ENCODE measurements at places on chromosomes 3 and 15. TPM values are rescaled to one million over a fixed set of nuclear protein-coding genes. Genes with fewer than 3 reads are reported as not detected.
A peak's percentile ranks its signal among the peaks of the same experiment; 100 is the strongest.

DNA sequence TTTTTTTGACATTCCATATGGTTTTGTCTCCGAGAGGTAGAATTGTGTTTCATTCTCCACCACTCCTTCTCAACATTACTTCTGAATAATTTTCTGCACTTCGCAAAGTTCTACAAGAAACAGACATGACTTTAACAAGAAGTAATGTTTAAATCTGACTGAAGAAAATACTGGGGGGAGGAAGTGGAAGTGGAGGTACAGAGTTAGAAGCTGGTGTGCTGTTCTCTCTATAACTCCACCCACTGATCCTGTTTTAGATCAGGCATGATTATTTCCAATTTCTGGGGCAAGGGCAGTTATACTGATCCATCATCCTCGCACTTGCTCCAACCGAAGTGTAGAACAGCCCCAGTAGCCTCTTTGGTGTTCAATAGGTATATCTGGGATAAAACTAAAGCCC lies 9.2 kb upstream of the MCCC1 start:
- no peak overlapping the region for H3K4me3 ChIP-seq
- DNase-seq, result no peak
- no peaks in the 10 kb centered on the region for H3K27me3 ChIP-seq
- H3K4me1 ChIP-seq, result no peaks in the 10 kb centered on the region

The NANOGP8 gene
- total RNA-seq, result 0.46 TPM

DNA sequence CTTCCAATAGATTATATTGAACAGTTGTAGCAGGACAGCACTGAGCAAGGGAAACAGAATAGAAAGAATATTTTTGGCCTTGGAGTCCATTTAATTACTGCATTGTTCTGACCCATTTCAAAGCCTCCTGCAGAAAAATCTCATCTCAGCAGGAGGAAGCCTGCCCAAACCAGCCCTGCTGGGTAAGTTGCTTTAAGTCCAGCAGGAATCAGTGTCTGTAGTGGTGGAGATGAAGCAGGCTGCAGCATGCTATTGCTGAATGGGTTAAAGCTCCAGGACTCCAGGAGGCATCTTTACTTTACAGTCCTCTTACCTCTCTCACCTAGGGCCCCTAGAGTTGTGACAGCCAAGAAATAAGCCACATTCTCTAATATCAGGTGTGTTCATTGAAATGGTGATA lies 380.3 kb upstream of the THBS1 start:
- no peak overlapping the region for H3K27ac ChIP-seq
- H3K4me3 ChIP-seq, result no peak overlapping the region
- no peak for DNase-seq
- H3K27me3 ChIP-seq, result no peaks in the 10 kb centered on the region
- H3K36me3 ChIP-seq, result no peaks in the 10 kb centered on the region
- no peaks in the 10 kb centered on the region for H3K4me1 ChIP-seq

The ZNF501 gene
- 2.6 TPM for total RNA-seq

The KCNMB2 gene
- not detected for total RNA-seq

DNA sequence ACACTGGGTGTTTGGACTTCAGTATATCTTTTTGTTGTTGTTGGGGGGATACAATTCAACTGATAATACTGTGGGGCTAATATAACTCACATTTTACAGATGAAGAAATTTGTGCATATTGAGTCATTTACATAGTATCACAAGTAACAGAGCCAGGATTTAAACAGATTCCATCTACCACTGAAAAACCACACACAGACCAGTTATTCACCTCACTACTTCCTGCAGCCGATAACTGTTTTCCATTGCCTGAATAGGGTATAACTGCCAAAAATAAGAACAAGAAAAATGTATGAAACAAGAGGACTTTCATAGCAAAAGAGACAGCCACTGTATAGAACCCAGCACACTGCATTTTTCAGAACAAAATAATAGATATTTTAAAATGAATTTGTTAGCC lies 215.8 kb upstream of the CNTN6 start:
- no peaks in the 10 kb centered on the region for H3K27me3 ChIP-seq
- no peaks in the 10 kb centered on the region for H3K4me1 ChIP-seq
- no peaks in the 10 kb centered on the region for H3K36me3 ChIP-seq
- H3K27ac ChIP-seq, result no peak overlapping the region

The C3orf85 gene
- not detected for total RNA-seq

GRCh38 chr3:161406594-161407555 lies 35.6 kb upstream of the SPTSSB start:
- no peaks in the 10 kb centered on the region for H3K27me3 ChIP-seq
- DNase-seq, result no peak
- H3K4me3 ChIP-seq, result no peak overlapping the region
- no peaks in the 10 kb centered on the region for H3K36me3 ChIP-seq
- no peak overlapping the region for H3K27ac ChIP-seq

The XYLB gene
- total RNA-seq, result 7.3 TPM

DNA sequence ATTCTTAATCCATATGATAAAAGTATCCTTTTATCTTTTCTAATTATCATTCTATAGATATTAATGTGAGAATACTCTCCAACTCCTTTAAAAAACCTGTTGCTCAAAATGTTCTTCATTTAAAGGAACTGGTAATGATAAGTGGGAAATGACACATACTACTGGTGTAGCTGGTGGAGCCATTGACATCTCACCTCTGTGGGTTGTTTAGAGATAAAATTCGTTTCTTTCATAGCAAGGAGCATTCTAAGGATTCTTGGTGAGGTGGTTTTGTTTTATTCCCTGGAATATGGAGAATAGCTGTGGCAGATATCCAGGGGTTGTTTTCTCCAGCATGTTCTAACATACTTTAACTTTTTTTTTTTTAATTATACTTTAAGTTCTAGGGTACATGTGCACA lies 299.8 kb upstream of the THBS1 start:
- no peak overlapping the region for H3K27ac ChIP-seq
- no peak for DNase-seq
- H3K4me3 ChIP-seq, result no peak overlapping the region
- no peaks in the 10 kb centered on the region for H3K4me1 ChIP-seq

GRCh38 chr3:127688416-127689265 lies 15.9 kb downstream of the ABTB1 start:
- H3K4me1 ChIP-seq, result peaks cover 10% of the 10 kb centered on the region
- H3K4me3 ChIP-seq, result no peak overlapping the region
- H3K27ac ChIP-seq, result peak overlapping the region; percentile 49
- H3K27me3 ChIP-seq, result no peaks in the 10 kb centered on the region
- H3K36me3 ChIP-seq, result peaks cover 18% of the 10 kb centered on the region
- DNase-seq, result peak; percentile 20

- no peak overlapping the region for H3K4me3 ChIP-seq
- peaks cover 33% of the 10 kb centered on the region for H3K4me1 ChIP-seq
- no peak overlapping the region for H3K27ac ChIP-seq
These were observed 479.4 kb downstream of the FOXP1 start for GRCh38 chr3:71104121-71104541.

The LPP gene
- 156 TPM for total RNA-seq

The GUCA1C gene
- total RNA-seq, result not detected

The OR5H1 gene
- not detected for total RNA-seq

DNA sequence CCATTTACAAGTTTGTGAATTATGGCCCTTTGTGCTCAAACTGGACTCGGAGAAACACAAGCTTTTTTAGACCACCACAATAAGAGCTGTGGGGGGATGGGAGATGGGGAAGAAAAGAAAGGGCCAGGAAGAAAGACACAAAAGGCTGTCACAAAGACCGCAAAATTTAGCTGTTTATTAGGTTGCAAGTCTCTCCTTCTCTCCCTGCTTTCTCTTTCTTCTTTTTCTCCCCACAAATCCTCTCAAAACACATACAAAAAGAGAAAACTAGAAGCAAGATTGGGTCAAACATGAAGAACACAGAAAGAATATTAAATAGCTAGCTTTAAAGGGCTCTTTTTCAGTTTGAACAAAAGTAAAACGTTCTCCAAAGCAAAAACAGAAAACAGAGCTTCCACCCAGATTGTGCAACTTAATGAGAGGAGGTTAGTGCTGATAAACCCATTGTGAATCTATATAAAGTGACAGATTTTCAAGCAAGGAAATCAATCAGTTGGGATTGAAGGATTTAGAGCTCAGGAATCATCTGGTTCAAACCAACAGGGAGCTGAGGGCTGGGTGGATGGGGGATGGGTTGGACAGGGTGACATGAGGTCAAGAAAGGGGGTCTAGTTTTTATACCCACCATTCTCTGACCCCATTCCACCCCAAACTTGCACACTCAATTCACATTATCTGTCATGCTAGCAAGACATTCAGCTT lies 87.3 kb downstream of the DHX30 start:
- no peak overlapping the region for H3K4me3 ChIP-seq
- no peaks in the 10 kb centered on the region for H3K27me3 ChIP-seq
- no peak for DNase-seq
- peak overlapping the region; percentile 33 for H3K27ac ChIP-seq

DNA sequence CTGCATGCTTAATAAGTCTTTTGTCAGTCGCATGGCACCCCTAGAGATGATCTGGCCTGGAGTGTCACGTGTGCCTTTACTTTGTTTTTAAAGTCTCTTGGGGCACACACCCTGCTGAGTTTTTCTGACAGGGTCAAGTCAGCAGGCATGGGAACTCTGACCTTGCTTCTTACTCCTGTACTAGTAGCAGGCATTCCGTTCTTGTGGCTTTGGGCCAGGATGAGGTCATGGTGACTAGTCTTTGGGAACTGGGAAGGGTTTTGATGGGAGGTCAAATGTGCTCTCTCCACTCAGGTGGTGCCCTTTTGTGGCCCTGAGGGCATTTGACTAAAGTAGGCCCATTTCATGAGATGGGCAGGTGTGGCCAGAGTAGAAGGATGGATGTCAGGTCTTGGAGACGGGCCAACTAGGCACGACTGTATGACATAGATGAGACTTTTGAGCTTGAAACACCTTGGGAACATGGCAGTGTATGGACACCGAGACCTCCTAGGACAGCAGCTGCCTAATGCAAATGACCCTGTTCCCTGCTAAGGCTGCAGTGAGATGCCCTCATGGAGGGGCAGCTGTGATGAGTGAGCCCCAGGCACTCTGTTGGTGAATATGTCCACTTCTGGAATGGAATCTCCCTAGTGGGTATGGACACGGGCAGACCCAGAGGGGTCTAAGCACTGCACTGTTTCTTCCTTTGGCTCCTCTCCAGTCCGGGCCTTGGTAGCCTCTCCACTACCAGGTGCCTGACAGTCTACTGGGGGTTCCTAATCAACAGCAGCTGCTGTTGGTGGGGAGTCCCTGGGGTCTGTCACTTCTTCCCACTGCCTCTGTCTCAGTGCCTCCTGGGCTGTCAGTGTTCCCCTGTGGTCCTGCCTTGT lies 16.4 kb downstream of the SRPRB start:
- no peak for DNase-seq
- H3K4me1 ChIP-seq, result no peaks in the 10 kb centered on the region
- peaks cover 34% of the 10 kb centered on the region for H3K36me3 ChIP-seq
- no peaks in the 10 kb centered on the region for H3K27me3 ChIP-seq
- no peak overlapping the region for H3K27ac ChIP-seq

GRCh38 chr3:4797201-4797705 lies 182.0 kb upstream of the BHLHE40 start:
- no peak overlapping the region for H3K27ac ChIP-seq
- DNase-seq, result no peak
- no peaks in the 10 kb centered on the region for H3K27me3 ChIP-seq
- H3K4me3 ChIP-seq, result no peak overlapping the region

GRCh38 chr3:12273045-12273695 lies 15.7 kb upstream of the PPARG start:
- H3K4me1 ChIP-seq, result no peaks in the 10 kb centered on the region
- no peaks in the 10 kb centered on the region for H3K27me3 ChIP-seq
- no peak overlapping the region for H3K4me3 ChIP-seq
- no peak for DNase-seq
- H3K36me3 ChIP-seq, result no peaks in the 10 kb centered on the region
- H3K27ac ChIP-seq, result no peak overlapping the region

The CCR8 gene
- total RNA-seq, result not detected

DNA sequence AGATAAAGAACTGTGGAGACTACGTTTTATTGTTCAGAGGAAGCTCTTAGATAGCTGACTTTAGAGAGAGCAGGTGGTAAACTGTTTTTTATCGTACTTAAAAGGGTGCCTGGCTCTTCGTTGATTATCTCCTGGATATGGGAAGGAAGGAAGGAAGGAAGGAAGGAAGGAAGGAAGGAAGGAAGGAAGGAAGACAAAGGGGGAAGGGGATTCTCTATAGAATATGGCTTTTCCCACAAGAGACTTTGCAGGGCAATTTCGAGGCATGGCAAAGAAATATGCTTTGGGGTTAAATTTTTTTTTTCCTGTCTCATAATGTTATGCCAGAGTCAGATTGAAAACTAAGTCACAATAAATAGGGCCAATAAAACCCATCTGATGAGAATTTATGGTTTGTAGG lies 271.9 kb upstream of the POU1F1 start:
- no peak for DNase-seq
- no peak overlapping the region for H3K4me3 ChIP-seq
- no peaks in the 10 kb centered on the region for H3K27me3 ChIP-seq
- no peaks in the 10 kb centered on the region for H3K4me1 ChIP-seq

DNA sequence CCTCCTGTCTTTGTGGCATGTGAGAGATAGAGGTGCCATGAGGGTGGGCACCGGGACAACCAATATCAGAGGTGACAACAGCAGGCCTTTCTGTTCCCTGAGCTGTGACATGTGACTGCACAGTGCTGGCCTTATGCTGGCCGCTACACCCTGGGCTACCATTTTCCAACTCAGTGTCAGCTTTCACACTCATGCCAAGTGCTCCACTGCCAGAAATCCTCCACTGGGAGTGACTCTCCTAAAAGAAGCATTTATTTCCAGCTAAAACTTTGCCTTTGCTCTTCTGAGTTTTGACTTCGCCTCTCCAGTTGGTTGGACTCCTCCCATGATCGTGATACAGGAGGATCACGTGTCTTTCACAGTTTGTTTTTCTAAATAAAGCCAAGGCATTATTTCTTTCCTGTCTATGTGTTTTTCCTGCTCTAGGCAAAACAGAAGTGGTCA lies 31.4 kb downstream of the CA12 start:
- H3K4me3 ChIP-seq, result no peak overlapping the region
- H3K27ac ChIP-seq, result no peak overlapping the region
- H3K4me1 ChIP-seq, result peaks cover 9% of the 10 kb centered on the region

GRCh38 chr15:70036585-70037291 lies 61.0 kb downstream of the TLE3 start:
- H3K27ac ChIP-seq, result no peak overlapping the region
- H3K36me3 ChIP-seq, result no peaks in the 10 kb centered on the region
- DNase-seq, result no peak

- H3K4me1 ChIP-seq, result peaks cover 38% of the 10 kb centered on the region
- DNase-seq, result peak; percentile 43
- H3K27ac ChIP-seq, result no peak overlapping the region
- peaks cover 72% of the 10 kb centered on the region for H3K27me3 ChIP-seq
- H3K36me3 ChIP-seq, result no peaks in the 10 kb centered on the region
These were observed 2.3 kb downstream of the SHOX2 start for GRCh38 chr3:158103887-158104327.

- DNase-seq, result no peak
- no peak overlapping the region for H3K27ac ChIP-seq
- H3K4me3 ChIP-seq, result no peak overlapping the region
- H3K27me3 ChIP-seq, result no peaks in the 10 kb centered on the region
- no peaks in the 10 kb centered on the region for H3K36me3 ChIP-seq
These were observed 626.0 kb downstream of the RBMS3 start for GRCh38 chr3:29906906-29907305.

Measured in upper lobe of left lung (tissue), 6 donors.